Fibroblast of skin of left biceps (primary cell): ENCODE measurements at places on chromosomes 6 and 20.
A peak's percentile ranks its signal among the peaks of the same experiment; 100 is the strongest.

DNA sequence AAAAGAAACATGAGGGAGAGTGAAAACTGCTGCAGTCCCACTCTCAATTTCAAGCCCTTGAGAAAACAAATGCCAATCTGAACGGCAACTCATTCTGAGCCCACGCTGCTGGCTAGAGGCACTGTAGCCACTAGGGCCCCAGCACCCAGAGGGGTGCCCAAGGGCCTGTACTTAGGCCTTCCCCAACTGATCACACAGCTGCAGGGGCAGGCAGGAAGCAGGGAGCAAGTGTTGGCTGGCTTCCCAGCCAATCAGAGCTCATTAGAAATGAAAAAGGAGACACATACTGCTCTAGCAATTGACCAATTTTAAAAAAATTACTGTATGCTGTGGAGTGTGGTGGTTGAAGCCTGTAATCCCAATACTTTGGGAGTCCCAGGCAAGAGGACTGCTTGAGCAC lies 3.7 kb upstream of the BEND3 start:
- no peak for DNase-seq

DNA sequence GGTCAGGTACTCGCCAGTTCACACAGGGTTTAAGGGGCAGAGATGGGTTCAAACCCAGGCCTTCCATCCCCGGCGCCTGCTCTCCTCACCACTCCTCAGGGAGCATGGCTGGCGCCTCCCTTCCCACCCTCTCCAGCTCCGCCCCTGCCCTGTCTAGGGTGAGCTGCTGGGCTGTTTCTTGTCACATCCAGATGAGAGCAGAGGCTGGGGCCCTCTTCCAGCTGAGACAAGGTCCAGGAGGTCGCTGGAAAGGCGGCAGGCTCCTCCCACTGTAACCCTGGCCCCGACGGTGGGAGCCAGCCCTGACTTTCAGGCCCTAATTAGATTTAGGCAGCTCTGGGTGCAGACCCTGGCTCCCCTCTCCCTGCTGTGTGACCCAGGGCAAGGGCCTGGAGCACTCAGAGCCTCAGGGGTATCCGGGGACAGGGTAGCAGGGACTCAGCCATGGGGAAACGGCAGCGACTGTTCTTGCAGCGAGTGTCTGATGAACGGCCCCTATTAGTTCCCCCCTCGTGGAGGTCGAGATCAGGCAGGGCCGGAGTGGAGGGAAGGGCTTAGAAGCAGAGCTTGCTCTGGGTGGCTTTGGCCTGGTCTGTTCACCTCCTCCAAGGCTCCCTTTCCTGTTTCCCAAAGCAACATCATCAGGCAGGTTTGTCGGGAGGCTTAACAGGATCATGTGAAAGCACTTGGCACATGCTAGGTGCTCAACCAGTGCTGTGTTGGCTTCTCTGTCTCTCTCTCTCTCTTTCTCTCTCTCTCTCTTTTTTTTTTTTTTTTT lies 33.4 kb downstream of the SNAI1 start:
- DNase-seq = no peak

- no peak for DNase-seq
Observed at GRCh38 chr20:58652606-58653294, 1.7 kb downstream of the STX16 start.

DNA sequence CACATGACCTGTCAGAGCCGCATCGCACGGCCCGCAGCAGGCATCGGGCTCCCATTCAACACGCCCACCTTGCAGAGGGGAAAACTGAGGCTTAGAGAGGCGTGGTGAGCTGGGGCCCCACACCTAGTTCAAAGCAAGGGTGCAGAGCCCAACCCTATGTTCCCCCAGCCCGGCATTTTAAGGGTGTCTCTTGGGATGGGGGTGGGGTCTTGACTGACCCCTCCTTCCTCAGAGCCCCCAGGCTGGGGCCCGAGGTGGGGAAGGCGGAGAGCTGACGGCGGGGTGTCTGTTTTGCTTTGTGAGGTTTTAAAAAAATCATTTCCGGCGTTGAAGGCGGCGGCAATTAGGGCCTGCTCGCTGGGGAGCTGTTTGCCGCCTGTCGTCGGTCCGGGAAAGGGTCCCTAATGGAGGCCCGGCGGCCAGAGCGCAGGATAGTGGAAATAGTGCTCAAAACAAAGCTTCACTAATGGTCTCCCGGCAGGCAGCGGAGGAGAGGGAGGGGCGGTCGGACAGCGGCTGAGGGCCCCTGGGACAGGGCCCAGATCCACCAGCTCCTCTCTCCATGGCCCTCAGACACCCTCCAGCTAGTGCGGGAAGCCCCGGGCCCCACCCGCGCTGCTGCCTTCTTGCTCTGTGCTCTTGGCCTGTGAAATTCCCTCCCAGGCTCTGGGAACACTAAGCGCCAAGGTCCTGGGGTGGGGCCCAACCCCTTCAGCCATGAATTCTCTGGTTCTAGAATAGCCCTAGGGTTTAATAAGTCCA lies 11.9 kb downstream of the VSTM2L start:
- no peak for DNase-seq

- DNase-seq = peak; percentile 72
Observed at GRCh38 chr6:8102122-8102958, at the start of gene EEF1E1. TSS of gene EEF1E1 (minus strand) at chr6:8102548. CDS start at chr6:8102521, 27 bp downstream.

DNA sequence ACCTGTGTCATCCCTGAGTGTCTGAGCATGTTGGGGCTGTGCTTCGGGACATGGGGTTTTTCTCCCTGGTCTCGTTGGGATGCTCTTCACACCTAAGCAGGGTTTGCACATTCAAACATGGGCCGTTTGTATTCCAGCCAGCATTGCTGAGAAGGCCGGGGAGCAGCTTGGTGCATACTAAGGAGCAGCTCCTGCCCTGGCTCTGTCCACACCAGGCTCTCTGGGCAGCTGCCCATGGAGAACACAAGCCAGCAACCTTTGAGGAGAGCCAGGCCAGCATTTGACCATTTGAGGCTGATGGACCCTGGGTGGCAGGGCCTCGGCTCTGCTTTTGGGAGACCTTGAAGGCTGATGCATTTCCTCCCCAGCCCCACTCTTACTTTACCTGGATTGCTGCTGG lies 92.1 kb downstream of the PHACTR3 start:
- no peak for DNase-seq

DNA sequence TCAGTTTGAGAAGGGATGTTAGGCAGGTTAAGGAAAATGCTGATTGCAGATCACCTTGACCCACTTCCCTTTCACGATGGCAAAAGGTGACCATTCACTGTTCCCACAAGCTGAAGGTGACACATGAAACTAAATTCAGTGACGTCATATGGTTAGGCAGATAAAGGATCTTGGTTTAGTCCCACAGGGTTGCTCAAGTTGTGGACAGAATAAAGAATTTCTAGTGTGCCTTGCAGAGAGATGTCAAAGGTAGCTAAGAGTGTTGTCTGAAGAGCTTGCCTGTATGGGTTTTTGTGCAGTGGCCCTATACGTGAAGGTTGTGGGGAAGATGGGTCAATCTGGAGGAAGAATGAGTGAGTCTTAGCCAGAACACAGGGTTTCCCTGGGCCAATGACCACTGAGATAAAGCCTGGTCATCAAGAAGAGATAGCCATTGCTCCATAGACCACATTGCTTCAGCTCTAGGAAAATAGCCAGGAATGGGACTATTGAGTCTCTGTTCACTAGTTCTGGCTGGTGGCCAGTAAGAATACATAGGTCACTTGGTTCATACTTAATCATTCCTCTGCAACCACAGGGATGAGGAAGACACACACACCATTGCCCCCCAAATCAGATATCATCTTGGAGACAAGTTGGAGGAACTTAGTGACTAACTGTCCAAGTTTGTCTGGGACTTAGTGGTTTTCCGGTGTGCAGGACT lies 148.5 kb upstream of the ATXN1 start:
- DNase-seq = peak; percentile 55

- no peak for DNase-seq
Observed at GRCh38 chr6:27312146-27312949, at the start of gene POM121L2. TSS of gene POM121L2 (minus strand) at chr6:27312273. CDS start at chr6:27312170, 103 bp downstream.

- DNase-seq = no peak
Observed at GRCh38 chr6:3221578-3221977, 5.9 kb downstream of the TUBB2B start.

GRCh38 chr6:107563694-107564588 lies 74.0 kb downstream of the SOBP start:
- DNase-seq = no peak

DNA sequence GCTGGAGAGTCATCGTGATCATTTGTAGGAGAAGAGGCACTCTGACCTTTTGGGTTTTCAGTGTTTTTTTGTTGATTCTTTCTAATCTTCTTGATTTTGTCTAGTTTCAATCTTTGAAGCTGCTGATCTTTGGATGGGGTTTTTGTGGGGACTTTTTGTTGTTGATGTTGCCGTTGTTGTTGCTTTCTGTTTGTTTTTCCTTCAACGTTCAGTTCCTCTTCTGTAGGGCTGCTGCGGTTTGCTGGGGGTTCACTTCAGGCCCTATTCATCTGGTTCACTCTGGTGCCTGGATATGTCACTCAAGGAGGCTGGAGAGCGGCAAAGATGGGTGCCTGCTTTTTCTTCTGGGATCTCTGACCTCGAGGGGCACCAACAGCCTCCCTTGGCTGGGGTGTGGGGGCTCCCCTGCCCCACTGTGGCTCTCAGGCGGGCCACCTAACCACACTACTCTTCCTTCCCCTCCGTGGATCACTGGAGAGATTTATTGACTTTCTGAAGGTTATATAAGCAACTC lies 21.5 kb upstream of the TMEM244 start:
- no peak for DNase-seq

DNA sequence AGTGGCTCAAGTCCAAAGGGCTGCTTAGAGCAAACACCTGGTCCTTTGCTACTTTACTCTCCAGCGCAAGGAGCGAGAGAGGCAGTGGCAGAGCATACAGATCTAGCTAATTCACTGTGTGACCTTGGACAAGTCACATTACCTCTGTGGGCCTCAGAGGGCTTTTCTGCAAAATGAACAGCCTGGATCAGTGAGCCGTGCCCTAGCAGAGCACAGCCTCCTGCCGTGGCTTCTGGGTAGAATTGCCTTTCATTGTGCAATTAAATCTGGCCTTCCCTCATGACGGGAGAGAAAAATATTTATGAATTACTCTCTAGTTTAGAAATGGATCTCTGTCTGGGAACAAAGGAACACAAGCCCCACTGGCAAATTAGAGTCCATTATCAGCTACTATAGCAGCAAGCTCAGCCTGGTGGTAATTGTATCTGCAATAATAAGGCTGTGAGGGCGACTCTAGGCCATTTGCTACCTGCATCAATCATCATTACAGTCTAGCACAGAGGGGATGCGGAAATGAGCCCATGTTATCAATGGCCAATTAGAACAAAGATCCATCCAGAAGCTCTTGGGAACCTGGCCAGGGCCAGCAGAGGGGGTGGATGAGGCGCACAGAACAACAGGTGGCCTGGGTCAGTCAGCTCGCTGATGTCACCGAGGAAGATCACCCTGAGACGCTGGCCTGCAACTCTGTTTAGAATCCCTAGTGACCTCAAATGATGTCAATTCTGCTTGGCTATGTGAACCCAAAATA lies 114.2 kb upstream of the LY86 start:
- no peak for DNase-seq

DNA sequence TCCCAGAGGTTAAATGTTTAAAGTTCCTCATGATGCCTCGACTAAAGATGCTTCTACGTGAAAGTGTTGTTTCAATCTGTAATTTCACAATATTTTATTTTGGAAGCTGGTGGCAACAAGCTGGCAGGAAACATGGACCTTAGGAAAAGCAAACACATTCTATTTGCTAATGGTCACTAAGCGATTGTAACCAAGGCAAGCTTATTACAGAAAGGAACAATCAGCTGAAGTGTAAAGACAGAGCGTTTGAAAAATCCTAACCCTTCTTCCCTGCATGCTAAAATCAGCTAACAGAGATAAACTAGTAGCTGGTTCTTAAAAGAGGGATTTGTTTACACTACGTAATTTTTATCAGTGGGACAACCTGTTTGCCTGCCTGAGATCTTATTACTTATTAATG lies 50.0 kb downstream of the IL20RA start:
- no peak for DNase-seq

- no peak for DNase-seq
Observed at GRCh38 chr6:23790756-23791155, 335.3 kb upstream of the NRSN1 start.

GRCh38 chr6:83758533-83758932 lies 49.6 kb upstream of the SNAP91 start:
- no peak for DNase-seq

GRCh38 chr6:35396991-35397390 lies 54.6 kb downstream of the PPARD start:
- no peak for DNase-seq

- DNase-seq = no peak
Observed at GRCh38 chr6:161265554-161265953, 8.3 kb downstream of the AGPAT4 start.

GRCh38 chr6:67199425-67199824 lies 1435.7 kb upstream of the ADGRB3 start:
- DNase-seq = no peak

DNA sequence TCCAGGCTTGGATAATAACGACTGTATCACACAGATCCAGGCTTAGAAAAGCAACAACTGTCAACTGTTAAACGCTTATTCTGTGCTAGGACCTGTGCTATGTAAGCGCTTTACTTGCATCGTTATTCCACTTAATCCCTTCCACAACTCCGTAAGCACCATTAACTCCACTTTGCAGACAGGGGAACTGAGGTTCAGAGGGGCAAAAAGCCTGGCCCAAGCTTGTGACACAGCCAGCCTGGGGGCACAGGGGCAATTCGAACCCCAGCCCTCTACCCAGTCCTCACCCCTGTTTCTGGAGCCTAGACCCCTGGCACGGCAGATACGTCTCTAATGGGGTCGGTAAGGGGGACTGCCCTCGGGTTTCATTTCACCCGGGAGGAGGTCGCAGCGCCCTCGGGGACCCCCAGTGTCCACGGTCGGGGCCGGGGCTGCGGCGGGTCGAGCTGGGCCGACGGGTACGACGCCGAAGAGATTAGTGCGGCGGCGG lies 411 bp downstream of the DSN1 start:
- no peak for DNase-seq

DNA sequence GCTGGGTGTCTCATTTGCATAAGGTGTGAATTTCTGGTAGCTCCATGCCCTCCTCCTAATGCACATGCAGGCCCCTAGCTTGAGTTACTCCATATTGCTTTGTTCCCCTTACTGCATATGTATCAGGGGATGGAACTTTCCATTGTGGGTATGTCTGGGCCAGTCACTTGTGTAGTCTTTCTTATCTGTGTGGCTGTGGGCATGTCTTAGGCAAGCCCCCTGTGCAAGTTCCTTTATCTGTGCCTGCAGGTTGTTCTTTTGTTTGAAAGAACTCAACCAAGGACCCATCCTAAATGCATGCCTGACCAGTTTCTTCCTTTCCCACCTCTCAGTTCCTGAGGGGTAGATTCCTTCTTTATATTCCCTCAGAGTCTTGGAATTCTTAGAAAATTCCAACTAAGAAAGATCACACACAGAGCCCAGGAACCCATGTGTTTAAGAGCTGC lies 23.6 kb downstream of the MBOAT1 start:
- DNase-seq = no peak
